ENCODE measurements at places on chromosomes 4 and X. TPM values are rescaled to one million over a fixed set of nuclear protein-coding genes. Genes with fewer than 3 reads are reported as not detected.

Gene ZAR1
- not detected for total RNA-seq

Gene NLGN3
- total RNA-seq: 0.34 TPM

Gene GAGE12E
- not detected for total RNA-seq

Gene BANK1
- total RNA-seq: 20.8 TPM

Gene FGFBP1
- total RNA-seq: not detected

Gene RRH
- total RNA-seq: 0.22 TPM

Gene RPL36A
- 1,499 TPM for total RNA-seq

Gene RASL11B
- total RNA-seq: 0.45 TPM

Gene MAGEA10
- total RNA-seq: not detected

Gene ART3
- not detected for total RNA-seq

Gene LRIT3
- total RNA-seq: 0.33 TPM

DNA sequence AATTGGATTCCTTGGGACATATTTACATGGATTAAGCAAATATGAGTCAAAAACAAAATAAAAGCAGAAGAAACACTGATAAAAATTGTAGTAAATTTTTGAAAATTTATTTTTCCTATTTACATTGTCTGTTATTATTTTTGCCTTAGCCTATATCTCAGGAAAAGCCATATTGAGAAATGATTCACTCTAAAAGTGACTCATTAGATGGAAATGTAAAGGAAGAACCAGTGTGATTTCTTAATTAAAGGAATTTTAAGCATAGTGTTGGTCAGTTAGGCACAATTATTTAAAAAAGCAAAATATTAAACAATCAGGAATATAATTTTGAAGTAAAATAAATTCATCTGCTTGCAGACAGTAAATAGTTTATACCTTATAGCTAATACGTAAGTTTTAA lies 167.4 kb upstream of the NAP1L5 start:
- no peak overlapping the region for H3K27ac ChIP-seq
- no peak overlapping the region for H3K4me3 ChIP-seq
- peaks cover 8% of the 10 kb centered on the region for H3K4me1 ChIP-seq

DNA sequence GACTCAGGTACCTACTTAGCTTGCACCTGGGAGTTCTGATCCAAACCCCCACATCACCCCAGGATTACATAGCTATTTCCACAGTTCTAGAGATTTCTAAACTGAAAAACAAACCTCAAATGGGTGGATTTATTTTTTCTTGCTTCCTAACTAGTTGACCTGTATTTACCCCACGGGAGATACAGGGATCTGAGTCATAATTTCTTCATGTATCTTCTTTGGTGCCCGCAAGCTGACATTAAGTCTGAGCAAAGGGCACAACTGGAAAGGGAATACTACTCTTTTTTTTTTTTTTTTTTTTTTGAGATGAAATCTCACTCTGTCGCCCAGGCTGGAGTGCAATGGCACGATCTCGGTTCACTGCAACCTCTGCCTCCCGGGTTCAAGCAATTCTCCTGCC lies 10.0 kb upstream of the ELOVL6 start:
- no peaks in the 10 kb centered on the region for H3K4me1 ChIP-seq
- H3K27ac ChIP-seq: no peak overlapping the region
- no peaks in the 10 kb centered on the region for H3K36me3 ChIP-seq
- H3K4me3 ChIP-seq: no peak overlapping the region

GRCh38 chr4:67452100-67452845 lies 93.0 kb downstream of the CENPC start:
- H3K36me3 ChIP-seq: peaks cover 3% of the 10 kb centered on the region
- no peak for DNase-seq
- no peaks in the 10 kb centered on the region for H3K4me1 ChIP-seq
- H3K27me3 ChIP-seq: no peaks in the 10 kb centered on the region

DNA sequence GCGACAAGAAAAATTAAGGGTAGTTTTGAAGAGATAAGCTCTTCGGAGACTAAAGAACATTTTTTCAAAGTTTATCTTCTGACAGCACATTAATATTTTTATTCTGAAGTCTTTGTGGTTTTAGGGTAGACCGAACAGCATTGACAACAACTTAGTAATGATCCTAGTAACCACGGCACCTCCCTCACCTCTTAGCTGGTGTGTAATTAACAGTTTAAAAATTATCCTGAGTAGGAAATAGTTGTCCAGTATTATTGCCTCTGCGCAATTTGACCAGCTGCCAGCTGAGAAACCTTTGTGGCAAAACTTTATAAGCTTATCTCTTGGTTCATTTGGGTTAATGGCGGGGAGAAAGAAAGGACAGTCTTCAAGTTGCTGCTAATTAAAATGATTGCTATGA lies 213.6 kb downstream of the CBLL2 start:
- no peak overlapping the region for H3K4me3 ChIP-seq
- no peak overlapping the region for H3K27ac ChIP-seq
- H3K4me1 ChIP-seq: no peaks in the 10 kb centered on the region
- no peaks in the 10 kb centered on the region for H3K27me3 ChIP-seq
- DNase-seq: no peak

- no peaks in the 10 kb centered on the region for H3K36me3 ChIP-seq
- H3K27ac ChIP-seq: peak overlapping the region; percentile 64
- peaks cover 15% of the 10 kb centered on the region for H3K4me1 ChIP-seq
- no peaks in the 10 kb centered on the region for H3K27me3 ChIP-seq
Observed at GRCh38 chr4:151489462-151490203, 80.7 kb downstream of the FHIP1A start.

DNA sequence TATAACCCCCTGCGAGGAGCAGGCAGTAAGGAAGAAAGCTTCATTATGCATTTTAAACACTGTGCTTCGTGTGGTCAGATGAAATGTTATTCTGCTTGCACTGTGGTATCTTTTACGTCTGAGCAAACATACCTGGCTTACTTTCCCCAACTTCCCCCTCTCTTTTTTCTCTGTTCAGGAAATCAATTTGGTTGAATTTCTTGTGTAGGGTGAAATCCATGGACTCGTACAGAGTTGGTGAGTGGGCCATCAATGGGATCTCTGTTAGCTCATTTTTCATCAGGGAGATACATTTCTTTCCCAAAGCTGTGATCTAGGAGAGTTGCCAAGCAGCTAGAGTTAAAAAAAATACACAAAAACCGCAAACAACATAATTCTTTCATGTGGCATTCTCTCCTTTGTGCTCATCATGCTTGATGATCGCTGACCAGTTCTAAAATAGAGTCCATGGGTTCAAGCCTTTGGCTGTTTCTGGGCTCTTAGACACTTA lies 98.5 kb downstream of the FRAS1 start:
- no peak overlapping the region for H3K4me3 ChIP-seq
- no peaks in the 10 kb centered on the region for H3K27me3 ChIP-seq
- H3K4me1 ChIP-seq: no peaks in the 10 kb centered on the region
- DNase-seq: no peak

- no peak overlapping the region for H3K27ac ChIP-seq
- H3K4me1 ChIP-seq: no peaks in the 10 kb centered on the region
- H3K36me3 ChIP-seq: no peaks in the 10 kb centered on the region
- H3K4me3 ChIP-seq: no peak overlapping the region
- no peaks in the 10 kb centered on the region for H3K27me3 ChIP-seq
Observed at GRCh38 chr4:181468451-181468850, 774.8 kb upstream of the TENM3 start.

DNA sequence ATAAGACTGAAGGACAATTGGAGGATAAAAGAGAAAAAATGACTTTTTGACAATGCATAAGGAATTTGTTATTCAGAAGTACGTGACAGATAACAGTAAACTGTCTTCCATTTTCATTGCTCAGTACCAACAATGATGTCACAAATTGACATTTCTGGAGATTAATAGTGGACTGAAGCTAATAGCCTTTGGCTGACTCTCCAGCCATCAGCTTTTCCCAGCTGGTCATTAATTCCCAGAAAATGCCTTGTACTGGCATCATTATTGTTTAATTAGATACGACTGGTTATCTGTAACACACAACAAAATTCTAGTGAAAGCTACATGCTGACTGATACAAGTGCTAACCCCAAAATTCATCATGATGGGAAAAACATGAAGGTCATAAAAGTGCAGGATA lies 147.9 kb upstream of the FGF13 start:
- peaks cover 4% of the 10 kb centered on the region for H3K27me3 ChIP-seq
- no peak overlapping the region for H3K27ac ChIP-seq
- no peak overlapping the region for H3K4me3 ChIP-seq
- DNase-seq: no peak
- H3K36me3 ChIP-seq: no peaks in the 10 kb centered on the region

GRCh38 chr4:182495645-182496385 lies 252.6 kb downstream of the TENM3 start:
- no peaks in the 10 kb centered on the region for H3K27me3 ChIP-seq
- H3K27ac ChIP-seq: peak overlapping the region; percentile 18
- H3K4me3 ChIP-seq: no peak overlapping the region
- no peak for DNase-seq
- H3K4me1 ChIP-seq: peaks cover 17% of the 10 kb centered on the region

DNA sequence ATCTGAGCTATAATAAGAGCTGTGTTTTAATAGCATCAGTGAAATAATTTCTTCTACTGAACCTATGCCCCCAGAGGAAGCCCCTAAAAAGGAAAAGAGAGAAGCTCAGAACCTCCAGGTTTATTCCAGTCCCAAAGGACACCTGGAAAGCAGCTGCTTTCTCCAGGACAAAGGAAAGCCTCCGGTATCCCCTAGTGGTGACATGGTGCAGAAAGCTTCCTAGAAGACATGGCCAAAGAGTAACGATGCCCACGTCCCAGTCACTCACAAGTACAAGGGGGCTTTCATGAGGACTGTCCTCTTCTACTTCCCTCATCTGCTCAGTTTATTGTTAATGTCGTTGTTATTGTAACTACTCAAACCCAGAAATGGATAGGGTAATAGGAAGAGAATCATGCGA lies 343.9 kb downstream of the UNC5C start:
- H3K27ac ChIP-seq: no peak overlapping the region
- H3K4me1 ChIP-seq: no peaks in the 10 kb centered on the region
- peaks cover 11% of the 10 kb centered on the region for H3K36me3 ChIP-seq
- no peaks in the 10 kb centered on the region for H3K27me3 ChIP-seq

DNA sequence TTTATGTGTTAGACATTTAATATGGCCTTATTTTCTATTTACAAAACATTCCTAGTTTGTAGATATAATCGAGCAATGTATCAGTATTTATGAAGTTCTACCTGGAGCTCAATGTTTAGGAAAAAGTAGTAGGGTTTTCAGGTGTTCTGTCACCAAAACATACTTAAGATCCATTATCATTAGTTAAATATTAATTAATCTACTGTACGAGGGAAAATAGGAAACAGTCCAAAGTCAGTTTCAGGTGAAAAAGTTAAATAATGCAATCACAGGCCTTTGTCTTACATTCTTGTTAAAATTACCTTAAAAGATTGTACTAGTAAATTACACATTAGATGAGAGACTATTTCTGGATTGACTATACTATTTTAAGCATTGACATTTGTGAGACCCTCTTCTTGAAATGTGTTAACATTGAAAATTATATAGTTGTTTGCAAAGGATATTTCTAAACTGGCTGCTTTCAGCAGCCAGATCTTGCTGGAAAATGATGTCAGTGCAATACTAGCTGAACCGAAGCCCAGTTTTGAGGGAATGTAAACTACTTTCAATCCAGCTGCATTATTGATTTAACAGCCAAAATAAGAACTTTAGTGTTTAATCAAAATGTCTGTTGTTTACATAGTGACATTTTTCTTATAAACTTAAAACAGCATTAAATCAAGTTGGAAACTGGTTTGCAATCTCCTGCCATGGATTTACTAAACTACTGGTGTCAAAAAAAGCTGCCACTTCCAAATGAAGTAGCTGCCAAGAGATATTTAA lies 19.3 kb downstream of the GUCY1B1 start:
- H3K4me3 ChIP-seq: no peak overlapping the region
- no peaks in the 10 kb centered on the region for H3K27me3 ChIP-seq
- peaks cover 15% of the 10 kb centered on the region for H3K4me1 ChIP-seq

DNA sequence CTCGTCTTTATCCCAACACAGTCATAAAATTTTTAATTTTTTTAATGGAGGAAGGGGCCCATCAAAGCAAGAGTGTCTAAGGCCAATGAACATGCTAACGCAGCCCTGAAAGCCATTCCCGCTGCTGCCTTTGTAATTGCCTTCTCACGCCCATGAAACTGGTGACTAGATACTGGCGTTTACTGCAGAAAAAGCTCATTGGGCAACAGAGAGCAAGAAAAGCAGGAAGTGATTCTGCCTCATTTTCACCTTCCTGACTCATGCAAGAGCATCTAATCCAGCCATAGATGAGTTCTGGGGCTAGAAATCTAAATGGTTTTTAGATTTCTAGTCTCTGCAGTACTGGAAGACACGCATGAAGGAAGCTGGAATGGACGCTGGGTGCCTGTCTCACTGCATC lies 72.5 kb downstream of the ANXA3 start:
- H3K36me3 ChIP-seq: no peaks in the 10 kb centered on the region
- H3K27ac ChIP-seq: no peak overlapping the region
- no peaks in the 10 kb centered on the region for H3K27me3 ChIP-seq
- peaks cover 13% of the 10 kb centered on the region for H3K4me1 ChIP-seq

DNA sequence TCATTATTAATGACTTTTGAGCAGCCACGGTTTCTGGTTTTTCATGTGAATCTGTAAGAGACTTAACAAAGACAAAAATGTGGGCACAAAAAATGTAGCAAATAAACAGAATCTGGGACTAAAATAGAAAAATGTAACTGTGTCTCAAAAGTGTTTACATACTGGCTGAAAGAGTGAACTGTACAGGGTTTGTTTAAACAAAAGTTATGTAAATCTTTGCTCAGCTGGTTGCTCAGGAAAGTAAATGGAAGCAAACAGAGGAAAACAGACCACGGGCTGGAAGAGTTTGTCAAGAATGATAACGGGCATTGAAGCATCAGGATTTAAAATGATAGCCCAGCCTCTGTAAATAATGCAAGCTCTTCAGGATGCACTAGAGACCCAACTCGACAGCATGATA lies 921.8 kb upstream of the FTHL17 start:
- no peak for DNase-seq
- H3K4me3 ChIP-seq: no peak overlapping the region
- H3K4me1 ChIP-seq: no peaks in the 10 kb centered on the region

- H3K36me3 ChIP-seq: no peaks in the 10 kb centered on the region
- no peaks in the 10 kb centered on the region for H3K27me3 ChIP-seq
- DNase-seq: no peak
- no peaks in the 10 kb centered on the region for H3K4me1 ChIP-seq
- H3K27ac ChIP-seq: no peak overlapping the region
- no peak overlapping the region for H3K4me3 ChIP-seq
Observed at GRCh38 chrX:96985046-96985445, 101.3 kb downstream of the RPA4 start.

DNA sequence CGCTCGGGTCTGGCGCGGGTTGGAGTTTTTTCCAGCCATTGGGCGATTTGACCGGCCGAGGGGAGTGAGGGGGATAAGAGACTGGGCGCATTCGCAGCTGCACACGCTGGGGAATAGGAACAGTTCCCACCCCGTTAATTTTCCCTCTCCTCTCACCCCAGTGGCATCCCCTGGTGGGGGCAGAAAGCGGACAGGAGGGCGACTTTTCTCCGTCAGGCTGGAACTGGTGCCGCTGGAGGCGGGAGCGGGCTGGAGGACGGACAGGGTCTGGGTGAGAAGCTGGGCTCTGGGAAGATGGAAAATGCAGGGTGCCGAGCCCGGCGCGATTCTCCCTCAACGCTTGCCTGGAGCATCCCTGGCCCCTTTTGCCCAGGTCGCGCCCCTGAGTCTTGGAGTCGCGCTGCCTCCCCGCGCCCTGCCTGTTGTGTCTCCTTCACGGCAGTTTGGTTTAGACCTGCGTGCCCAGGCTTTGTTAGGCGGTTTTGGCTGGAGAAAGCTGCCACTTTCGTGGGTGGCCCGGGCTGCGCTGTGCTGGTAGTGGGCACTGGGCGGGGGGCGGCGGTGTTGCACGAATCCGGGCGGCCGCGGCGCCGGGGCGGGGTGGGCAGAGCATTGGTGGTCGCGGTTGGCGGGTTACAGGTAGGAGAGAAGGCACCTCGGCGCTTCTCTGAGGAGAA lies 2.0 kb downstream of the ADGRL3 start:
- no peak for DNase-seq
- H3K27ac ChIP-seq: no peak overlapping the region
- H3K4me3 ChIP-seq: no peak overlapping the region
- no peaks in the 10 kb centered on the region for H3K4me1 ChIP-seq
- H3K27me3 ChIP-seq: no peaks in the 10 kb centered on the region

GRCh38 chrX:11757397-11757718 lies 679 bp upstream of the MSL3 start:
- peak overlapping the region; percentile 9 for H3K4me3 ChIP-seq
- H3K4me1 ChIP-seq: no peaks in the 10 kb centered on the region
- no peak for DNase-seq
